ENCODE measurements at places on chromosomes 2 and 18.

- DNase-seq = no peak
Observed at GRCh38 chr2:235053651-235054050, 101.8 kb downstream of the SH3BP4 start.

DNA sequence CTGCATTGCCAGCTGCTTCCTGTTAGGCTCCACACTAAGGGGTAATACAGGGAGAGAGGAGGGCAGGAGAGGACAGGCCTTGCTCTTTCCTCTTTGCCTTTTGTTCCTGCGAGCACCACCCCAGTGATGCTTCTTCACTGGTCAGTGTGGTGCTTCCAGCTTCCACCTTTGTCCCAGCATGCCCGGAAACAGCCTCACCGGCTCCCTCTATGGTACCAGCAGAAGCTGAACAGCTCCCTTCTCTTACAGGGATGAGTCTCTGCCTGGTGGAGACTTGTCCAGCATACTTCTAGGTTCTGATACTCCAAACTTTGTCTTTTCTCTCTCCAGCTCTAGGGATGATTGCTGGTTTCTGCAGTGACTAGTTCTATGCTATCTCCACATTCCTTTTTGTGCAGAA, 413.3 kb downstream of the TSN start:
- DNase-seq = no peak

- no peak for DNase-seq
Observed at GRCh38 chr2:151655663-151656398, 78.4 kb downstream of the NEB start.

DNA sequence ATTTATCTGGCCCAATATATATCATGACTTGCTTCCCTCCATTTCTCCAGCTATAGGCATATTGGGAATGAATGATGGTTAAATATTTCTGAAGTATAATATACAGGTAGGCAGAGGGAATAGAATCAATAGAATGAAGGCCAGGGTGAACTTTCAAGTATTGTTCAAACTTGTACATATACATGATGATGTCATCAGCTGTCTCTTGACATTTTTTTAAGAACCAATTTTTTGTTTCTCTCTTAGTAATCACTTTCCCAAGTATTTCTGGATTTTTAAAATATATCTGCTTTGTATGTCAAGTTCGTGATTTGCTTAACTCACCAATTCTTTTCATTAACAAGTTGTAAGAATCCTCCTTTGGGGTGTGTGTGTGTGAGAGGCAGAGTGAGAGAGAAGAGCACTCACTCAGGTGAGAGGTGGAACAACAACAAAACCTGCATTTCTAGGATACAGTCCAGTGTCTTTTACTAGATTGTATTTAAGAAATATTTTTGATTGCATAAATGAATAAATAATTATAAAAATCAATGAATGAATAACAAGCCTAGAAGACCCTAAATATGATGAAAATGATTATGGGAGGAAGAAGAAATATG, 1239.1 kb downstream of the LRP1B start:
- no peak for DNase-seq

DNA sequence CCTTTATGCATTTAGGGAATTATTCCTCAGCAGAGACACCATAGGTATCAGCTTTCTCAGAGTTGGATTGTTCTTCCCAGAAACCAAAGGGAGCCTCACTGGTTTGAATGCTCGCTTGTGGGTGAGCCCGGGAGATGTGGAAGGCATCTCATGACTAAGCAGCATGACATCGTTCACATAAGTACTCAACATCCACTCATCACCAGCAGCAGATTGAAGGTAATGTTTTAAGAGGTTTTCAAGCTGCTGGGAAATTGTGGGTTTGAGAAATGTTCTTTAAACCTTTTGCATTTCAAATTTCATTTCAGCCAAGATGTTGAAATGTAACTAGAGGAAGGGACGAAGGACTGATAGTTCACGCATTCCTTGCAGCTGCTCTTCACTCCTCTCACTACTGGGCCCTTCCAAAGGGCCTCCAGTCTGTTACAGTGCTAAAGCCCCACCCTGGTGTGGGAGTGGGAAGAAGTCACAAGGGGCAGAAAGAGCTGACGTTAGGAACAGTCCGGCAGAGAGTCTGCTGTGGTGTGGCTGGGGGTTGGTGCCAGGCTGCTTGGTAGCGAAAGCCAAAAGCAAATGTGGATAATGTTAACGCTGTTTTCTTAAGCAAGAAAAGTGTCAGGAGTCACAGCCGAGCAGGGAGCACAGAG, 324.5 kb upstream of the EPHA4 start:
- DNase-seq = peak; percentile 44

GRCh38 chr2:233982421-233983121, 65.4 kb downstream of the TRPM8 start:
- peak; percentile 99 for DNase-seq

Measured in RCC 7860 (cell line).